EL (cell line): ENCODE measurements at places on chromosomes 1 and 21.

DNA sequence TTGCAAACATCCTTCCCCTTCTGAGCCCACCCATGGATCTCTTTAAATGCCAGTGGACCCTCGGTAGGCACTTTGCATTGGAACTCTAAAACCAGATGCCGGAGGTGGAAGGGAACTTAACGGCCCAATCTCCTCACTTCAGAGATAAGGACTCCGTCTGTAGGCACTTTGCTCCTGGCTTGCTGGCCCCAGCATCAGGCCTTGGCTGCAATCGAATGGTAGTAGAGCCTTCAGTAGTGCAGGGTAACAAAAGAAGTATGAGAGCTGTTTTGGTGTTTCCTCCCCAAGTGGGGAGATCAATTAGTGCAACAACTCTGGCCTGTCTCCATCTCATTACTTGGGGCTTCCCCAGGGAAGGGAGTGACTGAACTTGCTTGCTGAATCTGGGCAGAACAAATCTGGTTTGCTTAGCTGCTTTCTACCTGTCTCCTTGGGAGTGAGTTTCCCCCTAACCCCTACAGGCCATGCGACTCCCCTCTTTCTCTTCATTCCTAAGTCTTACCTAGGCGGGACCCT lies 70.8 kb downstream of the TENT5C start:
- no peak for DNase-seq

GRCh38 chr1:64129701-64130100 lies 73.7 kb upstream of the UBE2U start:
- no peak for DNase-seq

DNA sequence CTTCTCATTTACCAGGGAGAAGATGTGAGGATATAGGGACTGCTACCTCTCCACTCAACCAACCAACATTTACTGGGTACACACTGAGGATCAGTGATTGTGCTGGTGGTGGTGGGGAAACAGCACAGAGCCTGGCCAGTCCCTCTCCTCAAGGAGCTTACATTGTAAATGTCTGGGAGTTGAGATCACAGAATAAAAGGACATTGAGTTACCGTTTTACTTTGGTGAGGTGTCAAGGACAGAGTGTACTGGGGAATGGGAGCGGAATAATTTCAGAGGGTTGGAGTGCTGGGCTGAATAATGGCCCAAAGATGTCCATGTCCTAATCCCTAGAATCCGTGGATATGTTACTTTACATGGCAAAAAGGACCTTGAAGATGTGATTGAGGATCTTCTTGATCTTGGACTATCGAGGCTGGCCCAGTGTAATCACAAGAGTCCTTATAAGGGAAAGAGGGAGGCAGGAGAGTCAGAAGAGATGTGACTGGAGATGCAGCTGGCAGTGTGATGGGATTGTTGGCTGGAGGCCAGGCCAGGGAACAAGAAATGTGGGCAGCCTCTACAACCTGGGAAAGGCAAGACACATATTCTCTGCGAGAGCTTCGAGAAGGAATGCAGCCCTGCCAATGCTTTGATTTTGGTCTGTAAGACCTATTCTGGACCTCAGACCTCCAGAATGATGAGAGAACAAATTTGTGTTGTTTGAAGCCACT lies 26.6 kb upstream of the RWDD3 start:
- no peak for DNase-seq

GRCh38 chr21:31599563-31599962 lies 59.9 kb upstream of the SOD1 start:
- DNase-seq, result no peak
